ENCODE measurements at places on chromosomes 2 and 18. TPM values are rescaled to one million over a fixed set of nuclear protein-coding genes. Genes with fewer than 3 reads are reported as not detected.

Gene ABCG8
- total RNA-seq, result not detected

Gene AQP12A
- total RNA-seq, result not detected

Gene DES
- total RNA-seq, result not detected

Gene FSIP2
- total RNA-seq, result 0.14 TPM

Gene KCNG2
- not detected for total RNA-seq

Gene TUBA4B
- total RNA-seq, result not detected

Gene RELCH
- total RNA-seq, result 21.7 TPM

Gene BARD1
- total RNA-seq, result 28.1 TPM

Gene CFC1
- not detected for total RNA-seq

Gene C2orf78
- not detected for total RNA-seq

Gene IL1A
- 0.69 TPM for total RNA-seq

Gene MYO3B
- 0.09 TPM for total RNA-seq

Gene ID2
- 91.6 TPM for total RNA-seq

Gene LINC00305
- not detected for total RNA-seq

Gene METTL21A
- 30.7 TPM for total RNA-seq

Gene DSC1
- 0.16 TPM for total RNA-seq

Gene SCN9A
- total RNA-seq, result not detected

Gene SULT1C4
- total RNA-seq, result not detected

Gene CDC42EP3
- 22.6 TPM for total RNA-seq

Gene BMP10
- total RNA-seq, result not detected

Gene CMPK2
- total RNA-seq, result 4.5 TPM

Gene CTLA4
- total RNA-seq, result 28.7 TPM

Gene VIT
- not detected for total RNA-seq

Gene KCNJ13
- total RNA-seq, result not detected

Gene DSEL
- 0.09 TPM for total RNA-seq

Gene AP1S3
- total RNA-seq, result 6.6 TPM

Gene ZNF892
- 3.3 TPM for total RNA-seq

Gene C2orf42
- total RNA-seq, result 19.2 TPM

Gene SIX3
- not detected for total RNA-seq

Gene TMEM247
- total RNA-seq, result not detected

Gene ALKAL2
- total RNA-seq, result not detected

Gene ANKRD30BL
- not detected for total RNA-seq

Gene MREG
- total RNA-seq, result 8.0 TPM

Gene SLC11A1
- 0.13 TPM for total RNA-seq

Gene FIGN
- not detected for total RNA-seq

Gene REG3A
- total RNA-seq, result not detected

Gene CROCC2
- total RNA-seq, result not detected

Gene TDRD15
- not detected for total RNA-seq

Gene PSMA8
- total RNA-seq, result 1.3 TPM

Gene SLC38A11
- total RNA-seq, result not detected

Gene GALNT5
- not detected for total RNA-seq

Gene C2orf80
- total RNA-seq, result not detected

Gene LOXHD1
- total RNA-seq, result 0.45 TPM

Gene SPRED2
- total RNA-seq, result 6.7 TPM

Gene PAPOLG
- 13.8 TPM for total RNA-seq

Gene ADGRF3
- total RNA-seq, result 5.7 TPM

Gene NEU4
- total RNA-seq, result 0.54 TPM

Gene TXNDC2
- not detected for total RNA-seq

Gene CAD
- 127 TPM for total RNA-seq

Gene CRYGC
- not detected for total RNA-seq

Gene TSPYL6
- not detected for total RNA-seq
